Daoy (cell line): ENCODE measurements at places on chromosomes 6 and 20.

DNA sequence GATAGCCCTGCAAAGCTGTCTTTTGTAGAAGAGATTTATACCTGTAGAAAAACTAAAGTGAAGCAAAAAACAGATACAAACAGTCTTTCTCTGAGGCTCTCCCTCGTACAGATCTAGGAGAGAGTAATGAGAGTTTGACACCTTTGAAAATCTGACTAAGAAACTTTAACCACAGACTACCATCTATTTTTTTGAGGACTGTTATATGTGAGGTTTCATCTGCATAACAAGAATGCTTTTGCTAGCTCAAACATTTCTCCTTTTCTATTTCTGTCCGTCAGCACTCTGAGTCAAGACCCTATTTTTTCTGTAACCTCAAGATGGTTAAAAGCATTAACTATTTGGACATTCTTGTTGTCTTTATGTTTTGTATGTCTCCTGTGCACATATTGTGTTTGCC lies 193.0 kb downstream of the BTBD3 start:
- DNase-seq, result no peak

GRCh38 chr20:64155258-64156135 lies 8.8 kb upstream of the MYT1 start:
- DNase-seq, result no peak

GRCh38 chr20:10594296-10594868 lies 79.4 kb downstream of the JAG1 start:
- peak; percentile 66 for DNase-seq

DNA sequence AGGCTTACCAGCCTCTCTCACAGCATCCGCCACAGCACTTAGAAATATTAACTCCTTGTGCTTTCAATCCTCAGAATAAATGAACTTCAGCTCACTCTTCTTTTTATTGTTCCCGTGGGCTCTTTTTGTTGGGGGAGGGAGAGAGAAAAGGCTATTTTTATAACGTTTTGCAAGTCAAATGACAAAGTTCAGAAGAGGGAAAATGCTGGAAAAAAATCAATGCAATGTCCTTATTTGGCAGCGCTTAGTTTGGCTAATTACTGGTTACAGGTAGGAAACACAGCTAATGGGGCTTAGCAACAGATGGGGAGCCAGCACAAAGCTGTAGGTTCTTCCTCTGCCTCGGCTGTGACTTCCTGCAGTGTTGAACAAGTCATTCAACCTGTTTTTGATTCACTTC lies 1067.0 kb upstream of the MAP3K7 start:
- no peak for DNase-seq

- DNase-seq, result peak; percentile 34
Observed at GRCh38 chr6:26268659-26269402, 96.2 kb upstream of the BTN3A2 start.
